ENCODE measurements at places on chromosomes 2 and 18. TPM values are rescaled to one million over a fixed set of nuclear protein-coding genes. Genes with fewer than 3 reads are reported as not detected.

SEH1L gene
- total RNA-seq, result 26.1 TPM

FBXO48 gene
- 0.65 TPM for total RNA-seq

CTAGE1 gene
- not detected for total RNA-seq

SLC9A4 gene
- total RNA-seq, result not detected

CRYBA2 gene
- total RNA-seq, result not detected

SETBP1 gene
- 0.58 TPM for total RNA-seq

TMEFF2 gene
- total RNA-seq, result 0.15 TPM

LAMA3 gene
- total RNA-seq, result 39.0 TPM

IL1RL1 gene
- total RNA-seq, result 1.3 TPM

LIMS1 gene
- 64.0 TPM for total RNA-seq

All from A549 treated with CpdA at 1 μM for 4 hours (cell line).